Activated CD4-positive, alpha-beta T cell treated with anti-CD3 and anti-CD28 coated beads, Interleukin-2, amount 10 ng/mL, durations not matched to agents 24 days and 14 days (primary cell): ENCODE measurements at places on chromosomes 5 and 9. TPM values are rescaled to one million over a fixed set of nuclear protein-coding genes. Genes with fewer than 3 reads are reported as not detected.
A peak's percentile ranks its signal among the peaks of the same experiment; 100 is the strongest.

DNA sequence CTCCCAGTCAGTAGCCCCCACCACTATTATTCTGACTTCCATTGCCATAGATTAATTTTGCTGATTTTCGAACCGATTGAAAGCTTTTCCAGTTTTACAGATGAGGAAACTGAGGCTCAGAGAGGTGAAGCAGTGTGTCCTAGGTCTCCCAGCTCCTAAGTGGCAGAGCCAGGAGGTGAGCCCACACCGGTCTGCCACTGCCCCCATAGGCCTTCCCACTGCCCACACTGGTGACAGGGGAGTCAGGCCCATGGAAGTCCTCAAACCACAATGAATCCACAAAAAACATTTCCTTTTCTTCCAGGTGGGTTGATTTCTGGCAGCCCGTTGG, 54.9 kb upstream of the RPL26L1 start:
- no peaks in the 10 kb centered on the region for H3K4me1 ChIP-seq
- H3K4me3 ChIP-seq, result no peak overlapping the region
- H3K36me3 ChIP-seq, result no peaks in the 10 kb centered on the region
- DNase-seq, result no peak
- no peak overlapping the region for H3K27ac ChIP-seq

GRCh38 chr5:146007270-146007669, 70.9 kb downstream of the SH3RF2 start:
- H3K27ac ChIP-seq, result no peak overlapping the region
- H3K36me3 ChIP-seq, result no peaks in the 10 kb centered on the region
- H3K4me1 ChIP-seq, result no peaks in the 10 kb centered on the region
- peaks cover 3% of the 10 kb centered on the region for H3K27me3 ChIP-seq
- no peak overlapping the region for H3K4me3 ChIP-seq

- no peak for DNase-seq
- no peak overlapping the region for H3K27ac ChIP-seq
- no peaks in the 10 kb centered on the region for H3K36me3 ChIP-seq
Observed at GRCh38 chr9:116209414-116210116, 56.0 kb downstream of the PAPPA start.

GRCh38 chr9:107000218-107000617, 137.3 kb downstream of the ZNF462 start:
- H3K4me1 ChIP-seq, result no peaks in the 10 kb centered on the region
- no peaks in the 10 kb centered on the region for H3K36me3 ChIP-seq
- DNase-seq, result no peak
- H3K27ac ChIP-seq, result no peak overlapping the region
- no peak overlapping the region for H3K4me3 ChIP-seq

GRCh38 chr9:110168486-110168885, 39.5 kb downstream of the C9orf152 start:
- H3K27me3 ChIP-seq, result no peaks in the 10 kb centered on the region
- H3K27ac ChIP-seq, result peak overlapping the region; percentile 25
- H3K4me1 ChIP-seq, result peaks cover 44% of the 10 kb centered on the region
- no peak overlapping the region for H3K4me3 ChIP-seq
- H3K36me3 ChIP-seq, result peaks cover 64% of the 10 kb centered on the region

DNA sequence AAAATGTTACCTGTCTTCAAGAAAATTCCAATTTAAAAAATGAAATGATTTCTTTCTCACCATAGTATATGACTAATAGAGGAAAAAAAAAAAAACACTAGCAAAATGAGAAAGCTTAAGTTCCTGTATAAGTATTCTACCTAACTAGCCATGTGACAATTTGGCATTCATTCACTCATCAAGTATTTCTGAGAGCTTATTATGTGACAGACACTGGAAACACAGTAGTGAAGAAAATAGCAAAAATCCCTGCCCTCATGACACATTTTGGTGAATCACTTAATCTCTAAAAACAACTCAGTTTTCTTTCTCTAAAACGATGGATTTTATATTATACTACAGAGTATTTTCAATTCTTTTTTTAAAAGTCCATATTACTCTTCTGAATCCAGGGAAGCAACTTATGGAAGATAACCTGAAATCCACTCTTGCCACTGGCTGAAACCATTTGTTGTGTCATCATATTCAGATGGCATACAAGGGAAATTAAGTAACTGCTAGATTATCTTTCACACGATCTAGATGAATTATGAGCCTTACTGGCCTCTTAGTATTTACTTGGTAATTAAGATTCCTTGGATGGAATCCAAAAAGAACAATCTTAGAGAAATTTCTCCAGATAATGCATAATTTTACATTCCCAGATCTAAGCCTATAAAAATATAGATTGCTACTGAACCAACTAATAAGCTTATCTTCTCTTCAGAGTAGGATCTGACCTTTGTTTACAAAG, 5.5 kb downstream of the PTBP3 start:
- H3K27ac ChIP-seq, result peak overlapping the region; percentile 64
- peaks cover 32% of the 10 kb centered on the region for H3K36me3 ChIP-seq
- no peaks in the 10 kb centered on the region for H3K27me3 ChIP-seq
- peaks cover 40% of the 10 kb centered on the region for H3K4me1 ChIP-seq
- DNase-seq, result no peak

GRCh38 chr5:149632311-149633251, 51.3 kb downstream of the ARHGEF37 start:
- no peaks in the 10 kb centered on the region for H3K36me3 ChIP-seq
- H3K4me1 ChIP-seq, result peaks cover 10% of the 10 kb centered on the region
- DNase-seq, result no peak
- H3K27me3 ChIP-seq, result no peaks in the 10 kb centered on the region
- no peak overlapping the region for H3K4me3 ChIP-seq

DNA sequence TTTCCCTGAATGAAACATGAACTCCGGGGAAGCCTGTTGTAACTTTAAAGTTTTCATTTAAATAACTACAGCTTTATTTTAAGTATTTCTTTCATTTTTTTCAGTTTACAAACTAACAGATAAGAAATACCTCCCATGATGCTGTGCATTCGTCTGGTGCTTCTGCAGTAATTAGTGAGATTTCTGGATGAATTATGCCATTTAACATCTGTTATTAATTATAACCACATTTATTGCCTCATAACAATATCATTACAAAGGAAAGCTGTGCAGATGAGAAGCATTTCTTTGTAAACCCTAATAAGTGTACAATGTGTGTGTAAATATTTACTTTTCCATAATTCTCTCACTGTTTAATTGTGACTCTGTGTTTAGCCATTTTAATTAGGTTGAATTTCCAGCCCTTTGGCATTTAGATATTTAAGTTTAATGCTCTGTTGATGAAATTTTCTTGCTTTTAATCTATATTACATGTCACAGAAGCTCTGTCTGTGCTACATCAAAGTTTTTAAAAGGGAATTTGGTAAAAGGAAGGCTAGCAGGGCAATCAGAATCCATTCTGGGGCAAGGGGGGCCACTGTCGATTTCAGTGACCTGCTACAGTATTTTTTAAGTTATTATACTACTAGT, 418.0 kb downstream of the SPATA31D1 start:
- H3K36me3 ChIP-seq, result no peaks in the 10 kb centered on the region
- no peaks in the 10 kb centered on the region for H3K27me3 ChIP-seq
- no peak overlapping the region for H3K27ac ChIP-seq

DNA sequence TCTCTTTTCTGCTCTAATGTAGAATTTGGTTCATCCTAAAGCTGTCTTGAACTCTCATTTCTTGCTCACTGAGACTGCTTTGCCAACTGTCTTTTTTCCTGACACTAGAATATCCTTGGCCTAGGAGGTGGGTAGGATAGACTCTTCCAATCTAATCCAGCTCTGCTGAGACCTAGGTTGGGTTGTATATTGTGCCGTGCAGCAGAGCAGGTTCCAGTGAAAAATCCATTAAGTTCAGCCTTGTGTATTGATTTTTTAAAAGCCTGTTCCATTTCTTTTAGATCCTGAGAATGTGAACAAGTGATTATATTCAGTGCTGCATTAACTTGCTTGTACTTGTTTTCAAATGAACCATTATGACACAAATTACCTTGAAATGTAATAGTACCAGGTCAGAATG, 539.6 kb downstream of the LRRC70 start:
- H3K4me3 ChIP-seq, result no peak overlapping the region
- H3K4me1 ChIP-seq, result no peaks in the 10 kb centered on the region
- no peaks in the 10 kb centered on the region for H3K27me3 ChIP-seq
- no peak overlapping the region for H3K27ac ChIP-seq

- H3K4me1 ChIP-seq, result no peaks in the 10 kb centered on the region
- no peaks in the 10 kb centered on the region for H3K27me3 ChIP-seq
- no peak for DNase-seq
- H3K36me3 ChIP-seq, result no peaks in the 10 kb centered on the region
Observed at GRCh38 chr5:171801-172331, 19.4 kb upstream of the LRRC14B start.

GRCh38 chr9:137032858-137033257, 970 bp upstream of the FUT7 start:
- no peaks in the 10 kb centered on the region for H3K36me3 ChIP-seq
- peaks cover 41% of the 10 kb centered on the region for H3K4me1 ChIP-seq
- no peak overlapping the region for H3K27ac ChIP-seq
- no peak overlapping the region for H3K4me3 ChIP-seq
- no peak for DNase-seq

- H3K4me3 ChIP-seq, result no peak overlapping the region
- no peak for DNase-seq
- H3K36me3 ChIP-seq, result peaks cover 36% of the 10 kb centered on the region
- H3K27me3 ChIP-seq, result no peaks in the 10 kb centered on the region
- H3K27ac ChIP-seq, result no peak overlapping the region
Observed at GRCh38 chr5:905139-905642, 12.5 kb downstream of the TRIP13 start.

DNA sequence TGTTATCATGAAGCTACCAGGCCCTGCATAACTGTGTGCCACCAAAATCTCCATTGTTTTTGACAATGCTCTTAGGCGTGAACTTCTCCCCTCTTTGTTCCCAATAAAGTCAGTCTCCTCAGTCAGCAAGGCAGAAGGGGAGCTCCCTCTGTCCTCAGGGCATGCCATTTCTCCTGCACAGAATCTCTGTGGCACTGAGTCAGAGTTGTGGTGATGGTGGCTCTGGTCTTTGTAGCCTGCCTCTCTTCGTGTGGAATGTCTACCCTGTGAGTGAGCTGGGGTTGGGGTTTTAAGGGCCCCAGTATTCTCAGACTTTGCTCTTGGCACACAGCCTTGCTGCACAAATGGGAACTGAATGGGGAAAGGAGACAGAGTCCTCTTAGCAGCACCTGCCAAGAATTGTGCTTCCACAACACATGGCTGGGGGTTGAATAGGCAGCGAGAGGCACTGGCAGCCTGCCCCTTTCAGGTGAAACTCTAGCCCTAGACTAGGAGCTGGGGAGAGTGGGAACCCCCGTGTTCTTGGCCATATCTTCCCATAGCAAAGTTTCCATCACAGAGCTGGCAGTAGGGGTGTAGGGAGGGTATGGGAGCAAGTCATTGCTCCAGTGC, 146.6 kb downstream of the SH3GL2 start:
- no peaks in the 10 kb centered on the region for H3K36me3 ChIP-seq
- DNase-seq, result no peak
- no peak overlapping the region for H3K27ac ChIP-seq
- H3K4me1 ChIP-seq, result no peaks in the 10 kb centered on the region
- H3K27me3 ChIP-seq, result no peaks in the 10 kb centered on the region

The ENTPD2 gene
- 0.21 TPM in 1 of 2 replicates, not detected in the other for total RNA-seq
